Camera-type eye (tissue), 1 donor: ENCODE measurements at places on chromosomes 1 and 21. TPM values are rescaled to one million over a fixed set of nuclear protein-coding genes. Genes with fewer than 3 reads are reported as not detected.

The ADAMTSL4 gene
- 53.7 TPM for total RNA-seq

The AGMAT gene
- 1.2 TPM for total RNA-seq

The FAM131C gene
- total RNA-seq = 4.0 TPM

The IFFO2 gene
- total RNA-seq = 13.5 TPM

The TMEM51 gene
- 7.6 TPM for total RNA-seq

The SMCP gene
- total RNA-seq = not detected

The KRTAP6-3 gene
- total RNA-seq = not detected

The RPTN gene
- total RNA-seq = not detected

The S100A3 gene
- total RNA-seq = 1.0 TPM

The SLC2A5 gene
- total RNA-seq = 3.4 TPM
